ENCODE measurements at places on chromosomes 1 and 21.

DNA sequence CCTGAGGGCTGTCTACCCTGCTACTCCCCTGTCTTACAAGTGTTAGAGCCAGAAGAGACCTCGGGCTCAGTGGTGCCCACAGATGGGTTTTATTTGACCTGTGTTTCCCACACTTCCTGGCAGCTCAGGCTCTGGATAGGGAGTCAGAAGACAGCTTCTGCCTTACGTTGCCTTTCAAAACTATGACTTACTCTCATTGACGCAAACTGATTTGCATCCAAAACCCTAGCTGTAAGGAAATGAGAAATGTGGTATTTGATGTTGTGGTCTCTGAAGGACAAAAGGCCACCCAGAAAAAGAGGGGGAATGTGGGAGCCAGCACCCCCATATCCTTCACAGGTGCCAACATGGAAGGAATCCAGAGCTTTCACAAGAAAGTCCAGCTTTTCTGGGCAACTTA, 180.2 kb downstream of the ATG4C start:
- peak; percentile 11 for DNase-seq

GRCh38 chr1:41235893-41236292, 6.2 kb downstream of the SCMH1 start:
- DNase-seq: no peak

DNA sequence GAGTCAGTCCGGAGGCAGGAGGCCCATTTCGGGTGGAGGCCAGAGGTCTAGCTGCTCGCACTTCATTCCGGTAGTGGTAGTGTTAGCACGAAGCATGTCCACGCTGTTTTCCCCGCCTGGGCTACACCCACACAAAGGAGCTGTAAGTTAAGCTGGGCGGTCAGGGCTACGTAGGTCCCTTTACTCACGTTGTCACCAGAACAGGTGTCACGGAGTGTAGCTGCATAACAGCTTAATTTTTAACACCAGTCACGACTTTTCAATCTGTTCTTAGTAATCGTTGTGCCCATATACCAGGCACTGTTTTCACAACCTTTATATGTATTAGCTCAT, 15.6 kb downstream of the HLX start:
- no peak for DNase-seq

GRCh38 chr1:114369930-114370329, 141.1 kb downstream of the TRIM33 start:
- DNase-seq: no peak

GRCh38 chr1:225476538-225476988, 48.7 kb upstream of the LBR start:
- no peak for DNase-seq

DNA sequence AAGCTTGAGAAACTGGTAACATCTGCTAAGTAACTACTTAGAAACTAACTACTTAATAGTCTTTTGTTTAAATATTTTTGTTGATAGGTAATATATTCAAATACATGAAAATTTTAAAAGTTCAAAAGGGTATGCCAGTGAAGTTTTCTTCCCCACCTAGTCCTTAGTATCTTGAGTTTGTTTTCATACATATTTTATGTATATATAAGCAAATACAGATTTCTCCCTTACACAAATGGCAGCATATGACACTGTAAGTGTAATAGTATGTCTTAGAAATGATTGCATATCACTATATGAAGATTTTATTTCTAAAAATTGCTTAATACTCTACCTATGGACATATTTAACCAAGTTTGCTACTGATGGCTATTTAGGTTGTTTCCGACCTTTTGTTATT, 38.9 kb downstream of the MARK1 start:
- DNase-seq: no peak

DNA sequence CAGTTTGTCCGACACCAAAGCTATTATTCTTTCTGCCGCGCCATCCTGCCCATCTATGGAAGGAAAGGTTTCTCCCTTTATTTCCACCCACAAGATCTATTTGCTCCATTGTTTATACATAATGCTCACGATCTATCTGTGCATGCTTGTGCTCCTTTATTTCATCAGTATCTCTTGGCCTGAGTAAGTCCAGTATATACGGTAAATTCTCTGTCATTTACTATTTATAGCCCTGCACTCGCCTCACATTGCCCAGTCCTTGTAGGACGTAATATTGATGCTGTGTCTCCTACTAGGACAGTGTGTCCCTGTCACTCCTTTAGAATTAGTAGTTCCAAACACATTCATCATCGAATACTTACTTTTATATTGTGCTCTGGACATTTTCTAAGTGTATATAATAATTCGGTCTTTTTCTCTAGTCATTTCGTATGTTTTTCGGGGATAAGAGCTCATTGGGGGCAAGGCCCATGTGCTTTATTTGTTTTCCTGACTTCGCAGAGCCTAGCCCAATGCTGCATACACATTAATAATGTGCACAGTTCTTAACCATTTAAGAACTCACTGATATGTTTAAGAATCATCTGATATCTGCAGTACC, 3.1 kb upstream of the NID1 start:
- DNase-seq: peak; percentile 85

DNA sequence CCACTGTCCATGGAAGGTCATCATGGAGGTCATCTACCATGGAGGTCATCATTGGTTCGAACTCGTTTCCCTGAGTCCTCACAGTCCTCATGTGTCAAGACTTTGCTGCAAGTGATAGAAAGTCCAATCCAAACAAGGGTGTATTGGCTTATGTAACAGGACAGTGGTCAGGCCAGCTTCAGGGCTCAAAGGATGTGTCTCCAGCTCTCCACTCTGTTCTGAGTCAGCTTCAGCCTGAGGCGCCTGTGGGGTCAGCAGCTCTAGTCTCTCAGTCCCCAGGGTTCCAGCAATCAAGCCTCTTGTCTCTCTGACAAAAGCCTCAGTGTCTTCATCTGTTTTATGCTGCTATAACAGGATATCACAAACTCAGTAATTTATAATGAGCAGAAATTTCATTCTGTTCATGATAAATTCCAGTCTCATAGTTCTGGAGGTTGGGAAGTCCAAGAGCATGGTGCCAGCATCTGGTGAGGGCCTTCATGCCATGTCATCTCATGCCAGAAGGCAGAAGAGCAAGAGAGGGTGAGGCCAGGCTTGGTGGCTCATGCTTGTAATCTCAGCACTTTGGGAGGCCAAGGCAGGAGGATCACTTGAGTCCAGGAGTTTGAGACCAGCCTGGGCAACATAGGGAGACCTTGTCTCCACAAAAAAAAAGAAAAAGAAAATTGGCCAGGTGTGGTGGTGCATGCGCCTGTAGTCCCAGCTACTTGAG, 19.5 kb downstream of the A3GALT2 start:
- no peak for DNase-seq

- DNase-seq: no peak
Measured at GRCh38 chr1:53016705-53017104, 45.3 kb upstream of the PODN start.

DNA sequence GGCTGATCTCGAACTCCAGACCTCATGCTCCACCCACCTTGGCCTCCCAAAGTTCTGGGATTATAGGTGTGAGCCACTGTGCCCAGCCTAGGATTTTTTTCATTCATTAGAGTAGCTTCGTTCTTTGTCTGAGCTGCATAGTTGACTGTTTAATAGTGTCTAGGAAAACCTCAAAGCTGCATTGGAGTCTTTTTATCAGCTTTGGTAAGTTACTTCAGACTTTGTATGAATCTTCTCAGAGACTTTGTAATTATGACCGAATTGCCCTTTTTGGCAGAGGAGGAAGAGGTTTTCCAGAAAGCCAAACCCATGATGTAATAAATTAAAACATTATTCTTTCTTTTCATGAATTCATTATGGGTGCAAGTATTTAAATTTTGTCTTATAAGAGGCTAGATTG, 5.1 kb downstream of the DNAJB4 start:
- DNase-seq: no peak

- no peak for DNase-seq
Measured at GRCh38 chr21:39347537-39347936, 1.4 kb downstream of the HMGN1 start.

DNA sequence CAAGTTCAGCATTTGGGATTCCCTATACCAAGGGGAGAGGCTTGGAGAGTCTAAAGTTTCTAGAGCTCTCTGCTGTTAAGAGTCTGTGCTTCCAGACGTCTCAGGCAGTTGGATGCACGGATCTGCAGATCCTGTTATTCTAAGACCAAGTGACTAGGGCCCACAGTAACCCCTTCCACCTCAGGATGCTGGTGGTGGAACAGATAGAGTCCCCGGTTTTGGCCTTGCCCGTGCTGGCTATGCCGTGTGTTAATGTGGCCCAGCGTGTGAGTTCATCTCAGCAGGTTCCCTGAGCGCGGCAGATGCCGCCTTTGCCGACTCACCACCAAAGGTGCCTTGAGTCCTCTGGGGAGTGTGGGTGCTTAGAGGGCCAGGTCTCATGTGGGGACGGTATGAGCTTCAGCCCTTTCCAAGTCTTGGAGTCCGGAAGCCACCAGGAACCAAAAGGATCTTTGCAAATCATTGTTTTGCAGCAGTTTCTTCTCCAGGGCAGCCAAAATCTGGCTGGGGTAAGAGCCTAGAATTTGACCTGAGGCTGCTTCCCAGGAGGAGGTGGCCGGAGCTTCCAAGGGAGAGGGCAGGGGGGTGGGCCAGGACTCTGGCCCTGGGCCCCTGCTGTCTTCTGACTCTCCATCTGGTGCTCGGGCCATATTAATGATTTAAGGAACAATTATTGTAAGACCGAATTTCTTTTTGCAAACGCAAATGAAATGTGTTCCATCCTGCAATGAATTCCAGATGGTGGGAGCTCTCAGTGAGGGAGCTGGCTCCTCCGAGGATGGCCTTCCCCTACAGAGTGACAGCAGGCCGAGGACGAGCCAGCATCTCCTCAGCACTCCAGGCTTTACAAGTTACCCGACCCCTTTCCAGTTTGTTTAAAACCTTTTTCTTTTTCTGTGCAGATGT, 205.7 kb downstream of the FOXD2 start:
- DNase-seq: no peak

DNA sequence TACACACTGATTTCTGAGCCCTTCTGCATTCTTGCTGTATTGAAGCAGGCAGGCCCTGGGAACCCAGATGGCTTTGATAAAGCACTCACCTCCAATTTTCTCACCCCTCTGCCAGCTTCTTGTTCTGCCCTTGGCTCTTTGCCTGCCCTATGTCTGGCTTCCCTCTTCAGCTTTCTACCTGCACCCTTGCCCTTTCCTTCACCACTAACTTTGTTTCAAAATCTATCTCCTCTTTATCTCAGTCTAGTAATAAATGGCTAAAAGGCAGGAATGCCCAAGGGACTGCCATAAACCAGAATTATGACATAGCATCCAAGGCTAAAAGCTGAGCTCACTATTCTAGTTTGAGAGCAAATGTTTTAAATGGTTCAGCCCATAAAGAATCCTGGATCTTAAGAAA, 178.7 kb downstream of the TNR start:
- DNase-seq: no peak

GRCh38 chr1:157580179-157580827, 17.6 kb downstream of the FCRL4 start:
- DNase-seq: peak; percentile 68

All from NCI-H526 treated with DMSO at 0.1 percent for 48 hours (cell line).